ENCODE measurements at places on chromosomes 4 and X.

GRCh38 chr4:136554033-136554432 is 978.3 kb downstream of the PCDH18 start:
- DNase-seq = no peak

DNA sequence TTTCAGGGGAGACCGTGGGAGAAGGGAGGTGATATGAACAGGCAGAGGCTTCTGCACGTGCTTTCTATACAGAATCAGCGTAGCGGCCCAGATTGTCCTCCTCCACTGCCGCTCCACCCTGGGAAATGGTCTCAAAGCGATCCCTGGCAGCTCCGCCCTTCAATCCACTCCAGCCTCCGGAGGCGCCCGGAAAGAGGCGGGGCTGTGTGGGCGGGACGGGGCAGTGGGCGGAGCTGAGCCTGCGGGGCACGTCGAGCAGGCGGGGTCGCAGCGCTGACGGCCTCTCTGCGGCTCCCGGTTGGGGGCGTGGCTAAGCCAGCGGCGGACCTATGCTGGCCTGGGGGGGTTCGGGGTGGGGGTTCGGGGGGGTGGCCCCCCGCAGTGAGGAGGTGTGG is 210 bp upstream of the SMIM10L2A start:
- DNase-seq = peak; percentile 87

GRCh38 chr4:6573986-6574746 is 823 bp upstream of the MAN2B2 start:
- no peak for DNase-seq

DNA sequence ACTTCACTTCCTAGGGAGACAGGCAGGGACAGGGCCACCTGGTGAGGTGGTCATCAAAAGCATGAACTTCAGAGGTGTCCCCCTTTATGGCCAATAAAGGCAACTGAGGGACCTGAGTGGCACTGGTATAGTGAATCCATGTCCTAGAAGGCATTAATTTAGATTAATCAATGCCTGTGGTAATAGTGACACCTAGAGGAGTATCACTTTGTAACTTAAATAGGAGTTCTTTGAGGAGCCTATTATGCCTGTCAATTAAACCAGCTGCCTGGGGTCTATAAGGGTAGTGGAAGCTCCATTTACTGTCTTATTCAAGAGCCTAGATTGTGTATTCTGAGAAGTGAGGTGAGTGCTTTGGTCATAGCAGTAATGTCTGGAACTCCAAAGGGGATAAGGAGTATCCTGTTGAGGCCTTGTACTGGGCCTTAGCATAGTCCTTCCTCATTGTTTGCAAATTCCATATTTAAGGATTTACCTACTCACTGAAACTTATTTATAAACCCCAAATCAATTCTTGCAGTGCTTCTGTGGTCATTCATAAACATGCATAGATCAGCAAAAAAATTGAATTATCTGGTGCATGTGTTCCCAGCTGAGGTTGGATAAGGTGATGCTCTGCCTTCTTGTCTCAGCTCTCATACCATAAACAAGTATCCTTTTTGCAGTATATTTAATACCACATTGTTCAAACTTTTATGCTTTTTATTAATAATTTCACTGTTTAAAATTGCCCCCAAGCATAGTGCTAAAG is 213.8 kb upstream of the RADX start:
- DNase-seq = no peak

DNA sequence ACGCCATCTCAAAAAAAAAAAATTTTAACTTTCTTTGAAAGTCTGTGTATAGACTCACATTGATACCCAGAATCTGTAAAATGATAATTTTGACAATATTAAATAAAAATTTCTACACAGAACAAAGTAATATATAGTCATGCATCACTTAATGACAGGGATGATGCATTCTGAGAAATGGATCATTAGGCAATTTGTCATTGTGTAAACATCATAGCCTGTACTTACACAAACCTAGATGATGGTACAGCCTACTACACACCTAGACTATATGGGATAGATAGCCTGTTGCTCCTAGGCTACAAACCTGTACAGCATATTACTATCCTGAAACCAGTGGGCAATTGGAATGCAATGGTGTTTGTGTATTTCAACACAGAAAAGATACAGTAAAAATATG is 107.7 kb downstream of the BLTP1 start:
- no peak for DNase-seq

GRCh38 chr4:151692443-151692782 is 68.4 kb downstream of the GATB start:
- DNase-seq = no peak

GRCh38 chr4:75002381-75002780 is 69.5 kb downstream of the PARM1 start:
- DNase-seq = no peak
